Activated T-cell treated with anti-CD3 and anti-CD28 coated beads for 1 hour (primary cell): ENCODE measurements at places on chromosomes 4 and X.

GRCh38 chr4:25477221-25477620, 100.2 kb downstream of the ANAPC4 start:
- no peak for DNase-seq

- no peak for DNase-seq
Observed at GRCh38 chrX:135432881-135433521, 11.3 kb downstream of the SMIM10L2A start.

DNA sequence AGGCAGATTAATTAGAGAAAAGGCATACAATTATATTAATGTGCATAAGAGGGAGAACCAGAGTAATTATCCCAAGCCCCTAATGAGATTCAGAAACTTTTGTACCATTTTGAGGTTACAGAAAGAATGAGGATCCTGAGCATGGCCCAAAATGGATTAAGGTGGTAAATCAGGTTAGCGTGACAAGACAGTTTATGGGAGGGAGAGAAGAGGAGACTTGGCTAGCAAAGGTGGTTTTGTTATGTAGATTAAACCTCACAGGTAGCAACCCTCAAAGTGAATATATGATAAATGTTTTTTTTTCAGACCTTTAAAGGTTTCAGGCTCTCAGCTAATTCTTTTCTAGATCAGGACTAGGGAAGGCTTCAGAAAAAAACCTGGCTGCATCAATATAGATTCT, 781.8 kb downstream of the FAM133A start:
- no peak for DNase-seq

- no peak for DNase-seq
Observed at GRCh38 chrX:11555759-11556158, 110.0 kb downstream of the ARHGAP6 start.

DNA sequence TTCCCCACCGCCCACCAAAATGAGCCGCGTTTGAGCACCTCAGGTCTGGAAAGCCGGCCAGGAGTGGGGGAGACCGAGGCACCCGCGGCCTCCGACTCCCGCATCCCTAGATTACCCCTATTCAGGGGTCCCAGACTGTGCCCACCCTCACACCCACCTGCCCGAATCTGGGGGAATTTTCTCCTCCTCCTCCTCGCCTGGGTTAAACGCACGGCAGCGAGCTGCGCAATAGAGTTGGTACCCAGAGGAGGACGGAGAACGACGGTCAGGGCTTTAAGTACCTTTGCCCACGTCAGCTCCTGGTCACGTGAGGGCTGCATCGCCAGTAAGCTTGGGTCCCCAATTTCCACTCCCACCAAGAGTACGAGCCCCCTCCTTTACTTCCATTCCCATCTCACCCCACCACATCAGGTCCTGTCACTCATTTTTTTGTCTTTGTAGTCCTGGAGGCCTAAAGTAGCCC, at the start of gene ARMCX2:
ARMCX2 (minus strand) TSS at position 250 of the 463 bp plus-strand sequence. CDS start 2,262 bp downstream, outside the sequence.
- no peak for DNase-seq

DNA sequence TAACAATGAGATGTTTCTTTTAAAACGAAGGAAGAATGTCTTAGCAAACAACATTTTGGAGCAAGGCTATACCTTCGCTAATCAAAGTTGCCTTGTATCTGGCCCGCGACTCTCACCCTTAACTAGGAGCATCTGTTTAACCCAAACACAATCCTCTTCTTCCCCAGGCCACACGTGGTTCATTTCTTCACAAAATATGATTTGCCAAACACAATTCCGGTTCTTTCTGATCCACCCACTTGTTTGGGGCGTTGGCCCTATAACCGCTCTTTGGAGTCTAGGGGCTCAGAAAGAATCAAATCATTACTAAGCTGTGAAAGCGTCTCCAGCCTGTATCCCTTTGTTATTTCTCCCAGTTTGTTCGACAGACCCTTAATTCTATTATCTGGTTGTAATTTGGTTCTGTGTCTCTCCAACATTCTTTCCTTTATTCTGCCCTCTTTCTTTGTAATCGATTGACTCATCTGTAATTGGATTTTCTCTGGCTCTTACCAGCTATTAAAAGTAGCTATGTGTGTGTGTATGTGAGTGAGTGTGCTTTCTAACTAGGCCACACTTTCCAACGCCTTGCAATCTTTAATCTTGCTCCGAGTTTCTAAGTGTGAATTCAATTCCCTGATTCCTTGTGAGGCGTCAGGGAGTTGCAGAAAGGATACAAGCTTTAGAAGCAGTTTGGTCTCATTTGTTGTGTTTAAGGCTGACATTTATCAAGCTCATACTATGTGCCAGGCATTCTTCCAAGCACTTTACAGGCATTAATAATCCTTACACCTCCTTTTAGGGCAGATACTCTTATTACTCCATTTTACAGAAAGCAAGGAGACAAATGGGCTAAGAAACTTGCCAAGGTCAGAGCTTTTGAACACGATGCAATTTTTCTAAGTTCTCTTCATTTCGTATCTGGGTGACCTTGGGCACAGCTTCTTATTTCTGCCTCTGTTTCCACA, 138.6 kb upstream of the CPEB2 start:
- DNase-seq, result no peak

DNA sequence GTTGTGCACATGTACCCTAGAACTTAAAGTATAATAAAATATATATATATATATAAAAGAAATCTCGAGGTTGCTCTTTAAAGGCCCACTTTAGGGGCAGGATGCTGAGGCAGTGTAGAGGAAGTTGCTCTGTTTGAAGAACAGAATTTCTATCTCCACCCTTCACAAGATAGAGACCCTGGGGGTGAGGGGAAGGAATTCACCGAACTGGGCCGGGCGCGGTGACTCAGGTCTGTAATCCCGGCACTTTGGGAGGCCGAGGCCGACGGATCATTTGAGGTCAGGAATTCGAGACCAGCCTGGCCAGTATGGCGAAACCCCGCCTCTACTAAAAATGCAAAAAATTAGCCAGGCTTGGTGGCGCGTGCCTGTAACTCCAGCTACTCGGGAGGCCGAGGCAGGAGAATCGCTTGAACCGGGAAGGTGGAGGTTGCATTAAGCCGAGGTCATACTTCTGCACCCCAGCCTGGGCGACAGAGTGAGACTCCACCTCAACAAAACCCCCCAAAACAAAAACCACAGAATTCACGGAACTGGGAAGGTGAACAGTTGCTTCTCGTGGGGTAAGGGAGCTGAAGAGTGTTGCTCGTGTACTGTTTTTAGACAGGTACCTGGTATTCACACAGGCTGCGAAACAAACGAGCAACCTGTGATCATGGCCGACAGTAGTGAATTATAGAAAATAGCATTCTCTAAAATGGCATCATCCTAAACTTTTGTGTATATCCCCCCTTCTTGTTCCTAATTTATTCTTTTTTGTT, 6.2 kb downstream of the PLAC8 start:
- no peak for DNase-seq

GRCh38 chrX:105273326-105273725, 52.8 kb upstream of the TEX13A start:
- no peak for DNase-seq

DNA sequence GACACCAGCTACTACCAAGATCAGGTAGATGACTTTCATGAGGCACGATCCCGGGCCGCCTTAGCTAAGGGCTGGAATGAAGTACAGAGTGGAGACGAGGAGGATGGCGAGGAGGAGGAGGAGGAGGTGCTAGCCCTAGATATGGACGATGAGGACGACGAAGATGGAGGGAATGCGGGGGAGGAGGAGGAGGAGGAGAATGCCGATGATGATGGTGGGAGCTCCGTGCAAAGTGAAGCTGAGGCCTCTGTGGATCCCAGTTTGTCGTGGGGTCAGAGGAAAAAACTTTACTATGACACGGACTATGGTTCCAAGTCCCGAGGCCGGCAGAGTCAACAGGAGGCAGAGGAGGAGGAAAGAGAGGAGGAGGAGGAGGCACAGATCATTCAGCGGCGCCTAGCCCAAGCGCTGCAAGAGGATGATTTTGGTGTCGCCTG, 481 bp downstream of the UTP3 start:
- no peak for DNase-seq

DNA sequence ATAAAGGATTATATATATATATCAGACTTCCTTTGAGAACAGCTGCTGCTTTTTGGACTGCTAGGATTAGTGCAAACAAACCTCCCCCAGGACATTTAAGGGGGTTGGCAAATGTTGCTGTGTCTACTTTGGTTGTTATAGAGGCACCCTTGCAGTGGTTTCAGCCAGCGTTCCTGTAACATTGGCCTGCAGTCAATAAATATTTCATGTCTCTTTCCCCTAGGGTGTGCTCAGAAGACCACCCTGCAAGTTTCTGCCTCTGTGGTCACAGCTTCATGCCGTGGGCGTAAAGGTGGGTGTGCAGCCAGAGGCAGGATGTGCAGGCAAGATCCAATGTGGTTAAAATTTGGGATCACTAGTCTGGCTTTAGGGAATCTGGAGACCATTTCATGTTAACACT, 28.9 kb downstream of the FGF5 start:
- DNase-seq, result no peak

DNA sequence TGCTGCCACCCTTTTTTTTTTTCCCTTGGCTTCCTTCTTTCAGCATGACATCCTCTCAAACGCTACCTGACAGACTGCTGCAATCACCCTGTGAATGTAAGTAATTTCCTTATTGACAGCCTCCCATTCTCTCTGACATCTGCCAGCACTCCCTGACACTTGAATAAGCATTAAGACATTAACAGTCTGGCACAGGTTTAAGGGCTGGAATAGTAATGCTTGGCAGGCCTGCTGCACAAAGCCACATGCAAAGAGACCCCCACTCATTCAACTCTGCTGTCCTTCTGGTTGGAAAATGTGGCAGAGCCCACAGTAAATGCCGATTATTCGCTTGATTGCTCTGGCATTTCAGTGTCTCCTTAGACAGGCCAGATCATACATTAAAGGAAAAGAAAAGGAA, 28.1 kb upstream of the RASGEF1B start:
- no peak for DNase-seq

DNA sequence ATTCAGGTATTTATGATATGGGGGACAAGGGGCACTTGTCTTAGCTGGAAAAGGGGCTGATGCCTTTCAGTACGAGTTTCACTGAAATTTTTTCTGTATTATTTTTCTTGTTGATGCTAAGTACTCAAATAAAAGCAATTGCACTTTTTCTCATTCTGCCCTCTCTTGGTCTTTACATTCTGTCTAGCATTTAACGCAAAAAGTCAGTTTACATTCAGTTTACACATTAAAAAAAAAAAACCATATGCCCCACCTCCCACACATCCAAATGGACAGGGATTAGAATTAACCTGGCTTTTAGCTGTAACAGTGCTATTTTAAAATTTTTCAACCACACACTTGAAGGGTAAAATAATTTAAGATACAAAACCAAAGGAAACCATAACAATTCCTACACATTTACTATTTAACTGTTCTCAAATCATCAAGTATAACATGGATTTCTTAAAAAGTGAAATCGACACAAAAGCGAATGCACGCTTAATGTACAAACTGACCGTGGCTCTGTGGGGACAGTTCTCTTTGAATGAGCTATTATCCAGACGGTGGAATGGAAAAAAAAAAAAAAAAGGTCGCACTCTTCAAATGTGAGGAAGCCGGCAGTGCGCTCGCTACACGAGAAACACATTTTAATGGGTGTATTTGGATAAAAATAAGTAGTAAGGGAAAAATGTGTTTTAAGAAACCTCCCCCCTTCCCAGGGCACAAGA, 1.4 kb downstream of the AMMECR1 start:
- DNase-seq, result no peak

DNA sequence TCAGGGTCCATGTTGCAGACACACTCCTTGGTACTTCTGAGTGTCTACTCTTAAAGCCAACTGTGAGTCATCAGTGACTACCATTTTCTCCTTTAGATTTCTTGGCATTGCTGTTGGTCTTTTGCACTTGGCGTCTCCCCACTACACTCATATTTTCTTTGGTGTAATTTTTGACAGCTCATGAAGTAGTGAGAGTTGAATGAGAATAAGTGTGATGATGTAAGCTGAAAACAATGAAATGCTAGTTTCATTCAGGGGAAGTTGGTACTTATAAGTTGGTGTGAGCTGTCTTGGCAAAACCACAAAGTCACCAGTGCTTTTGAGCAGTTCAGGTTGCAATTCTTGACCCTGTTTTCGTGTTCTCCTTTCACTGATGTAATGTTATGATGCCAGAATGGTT, 142.9 kb upstream of the ARX start:
- no peak for DNase-seq

- DNase-seq, result no peak
Observed at GRCh38 chr4:24141836-24142235, 252.0 kb upstream of the PPARGC1A start.

DNA sequence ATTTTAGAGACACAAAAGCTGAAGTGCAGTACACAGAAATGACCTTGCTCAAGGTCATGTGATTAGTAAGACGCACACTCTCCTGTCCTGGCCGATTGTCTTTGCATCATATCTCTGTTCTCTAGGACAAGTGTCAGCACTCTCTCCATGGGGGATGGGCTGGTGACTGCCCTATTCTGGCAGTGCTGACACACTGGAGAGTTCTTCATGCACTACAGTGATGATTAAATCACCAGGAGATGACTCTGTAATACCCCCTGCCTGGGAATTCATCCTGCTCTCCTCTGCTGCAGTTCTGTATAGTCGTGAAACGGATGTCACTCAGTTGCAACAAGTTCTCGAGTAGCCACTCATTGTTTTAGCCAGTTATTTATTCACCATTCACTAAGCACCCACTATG, 5.3 kb upstream of the SHISA3 start:
- DNase-seq, result no peak

- no peak for DNase-seq
Observed at GRCh38 chrX:96909291-96909690, 25.6 kb downstream of the RPA4 start.

- no peak for DNase-seq
Observed at GRCh38 chr4:71472946-71473345, 134.1 kb downstream of the SLC4A4 start.

GRCh38 chrX:19964017-19964710, 26.7 kb downstream of the BCLAF3 start:
- DNase-seq, result no peak

- DNase-seq, result no peak
Observed at GRCh38 chr4:126038502-126039144, 723.9 kb downstream of the FAT4 start.

DNA sequence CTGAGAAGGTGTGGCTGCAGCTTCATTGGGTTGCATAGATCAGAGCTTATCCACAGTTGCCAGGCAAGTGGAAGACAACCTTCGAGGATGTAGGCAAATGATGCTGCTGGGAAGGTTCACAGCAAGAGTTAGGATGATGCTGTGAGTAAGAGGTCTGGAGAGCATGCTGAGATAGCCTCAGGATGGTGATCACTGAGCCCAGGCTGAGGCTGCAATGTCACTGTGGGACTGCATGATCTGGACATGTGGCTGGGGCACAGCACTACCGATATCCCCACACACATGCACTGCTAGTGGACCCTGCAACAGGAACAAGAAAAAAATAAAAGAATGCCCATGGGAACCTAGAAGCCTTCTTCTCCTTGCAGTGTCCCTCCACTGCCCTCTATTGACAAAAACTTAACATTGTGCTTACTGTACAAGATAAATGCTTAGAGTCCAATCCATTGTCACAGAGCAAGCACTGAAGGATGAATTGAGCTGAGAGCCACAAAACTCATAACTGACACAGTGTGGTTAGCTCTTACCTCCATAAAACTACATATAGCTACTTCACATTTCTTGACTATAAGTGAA, 105.6 kb downstream of the CNKSR2 start:
- no peak for DNase-seq

- DNase-seq, result no peak
Observed at GRCh38 chrX:21675931-21676330, 17.8 kb upstream of the KLHL34 start.
